Progenitor cell of endocrine pancreas (in vitro differentiated cells): ENCODE measurements at places on chromosomes 7 and 10. TPM values are rescaled to one million over a fixed set of nuclear protein-coding genes. Genes with fewer than 3 reads are reported as not detected.

- no peaks in the 10 kb centered on the region for H3K27me3 ChIP-seq
- DNase-seq: no peak
- H3K27ac ChIP-seq: no peak overlapping the region
- H3K4me3 ChIP-seq: no peak overlapping the region
- H3K36me3 ChIP-seq: no peaks in the 10 kb centered on the region
Observed at GRCh38 chr10:130761788-130762301, 549.7 kb downstream of the TCERG1L start.

DNA sequence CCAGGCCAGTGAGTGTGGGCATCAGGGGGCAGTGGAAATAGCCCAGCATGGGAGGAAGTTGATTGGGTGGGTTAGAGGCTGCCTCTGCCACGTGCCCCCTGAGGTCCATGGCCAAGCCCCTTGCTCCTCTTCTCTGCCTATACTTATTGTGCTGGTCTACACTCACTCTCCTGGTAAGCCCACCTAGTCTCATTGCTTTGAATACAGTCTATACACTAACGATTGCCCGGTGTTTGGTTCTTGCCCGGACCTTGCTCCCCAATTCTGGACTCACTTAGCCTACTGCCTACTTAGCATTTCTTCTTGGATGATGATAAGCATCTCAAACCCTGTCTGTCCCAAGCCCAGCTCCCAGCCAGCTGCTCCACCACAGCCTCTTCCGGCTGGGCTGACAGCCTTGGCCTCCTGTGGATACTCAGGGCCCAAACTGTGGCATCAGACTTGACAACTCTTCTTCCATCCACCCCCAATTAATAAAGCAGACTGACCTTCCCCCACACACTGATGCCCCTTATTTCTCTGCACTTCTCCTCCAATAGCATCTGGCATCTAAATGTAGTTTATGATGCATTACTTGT is 10.1 kb downstream of the LRRC18 start:
- H3K4me1 ChIP-seq: peaks cover 5% of the 10 kb centered on the region
- H3K27me3 ChIP-seq: peaks cover 3% of the 10 kb centered on the region
- no peak for DNase-seq
- no peaks in the 10 kb centered on the region for H3K36me3 ChIP-seq

GRCh38 chr10:116826803-116827202 is 22.5 kb upstream of the ENO4 start:
- H3K4me3 ChIP-seq: no peak overlapping the region
- peaks cover 5% of the 10 kb centered on the region for H3K27me3 ChIP-seq
- H3K27ac ChIP-seq: no peak overlapping the region
- H3K4me1 ChIP-seq: no peaks in the 10 kb centered on the region
- DNase-seq: no peak
- peaks cover 7% of the 10 kb centered on the region for H3K36me3 ChIP-seq

DNA sequence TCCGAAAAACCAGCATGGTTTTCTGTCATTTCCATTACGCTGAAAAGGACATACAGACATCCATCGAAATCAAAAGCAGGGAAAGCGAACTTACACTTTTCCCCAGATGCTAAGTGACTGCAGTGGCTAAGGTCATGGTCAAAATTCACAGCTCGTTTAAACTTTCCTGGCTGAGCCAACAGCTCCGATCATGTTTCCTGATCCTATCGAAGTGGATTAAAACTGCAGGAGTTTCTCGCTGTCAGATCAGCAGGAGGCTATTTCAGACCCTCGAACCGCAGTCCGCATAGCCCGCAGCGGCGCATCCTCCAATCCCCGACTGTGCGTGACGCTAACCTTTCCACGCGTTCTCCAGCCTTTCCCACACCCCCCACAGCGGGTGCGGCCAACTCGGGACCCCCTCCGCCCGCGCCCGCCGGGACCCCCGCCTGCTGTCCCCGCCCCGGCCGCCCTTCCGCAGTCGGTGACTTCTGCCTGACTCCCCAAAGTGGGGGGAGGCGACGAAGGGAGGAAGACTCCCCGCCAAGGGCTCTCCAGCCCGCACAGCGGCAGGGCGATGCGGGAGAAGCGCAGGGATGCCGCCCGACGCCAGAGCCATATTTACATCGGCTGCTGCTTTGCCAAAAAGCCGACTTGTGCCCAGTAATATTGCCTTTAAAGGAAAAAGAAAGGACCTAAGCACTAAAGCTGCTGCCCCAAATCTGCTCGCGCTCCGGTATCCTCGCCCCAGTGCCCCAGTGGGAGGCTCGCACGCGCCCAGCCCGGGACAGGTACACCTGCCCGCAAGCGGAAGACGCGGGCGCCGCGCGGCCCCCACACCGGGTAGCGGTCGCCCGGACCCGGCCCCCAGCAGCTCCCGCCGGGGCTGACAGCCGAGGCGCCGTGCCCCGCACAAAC is 1.2 kb downstream of the PIP4K2A start:
- peaks cover 23% of the 10 kb centered on the region for H3K27me3 ChIP-seq
- H3K36me3 ChIP-seq: peaks cover 1% of the 10 kb centered on the region
- H3K4me3 ChIP-seq: peak overlapping the region; percentile 79
- H3K4me1 ChIP-seq: peaks cover 8% of the 10 kb centered on the region
- peak overlapping the region; percentile 84 for H3K27ac ChIP-seq

DNA sequence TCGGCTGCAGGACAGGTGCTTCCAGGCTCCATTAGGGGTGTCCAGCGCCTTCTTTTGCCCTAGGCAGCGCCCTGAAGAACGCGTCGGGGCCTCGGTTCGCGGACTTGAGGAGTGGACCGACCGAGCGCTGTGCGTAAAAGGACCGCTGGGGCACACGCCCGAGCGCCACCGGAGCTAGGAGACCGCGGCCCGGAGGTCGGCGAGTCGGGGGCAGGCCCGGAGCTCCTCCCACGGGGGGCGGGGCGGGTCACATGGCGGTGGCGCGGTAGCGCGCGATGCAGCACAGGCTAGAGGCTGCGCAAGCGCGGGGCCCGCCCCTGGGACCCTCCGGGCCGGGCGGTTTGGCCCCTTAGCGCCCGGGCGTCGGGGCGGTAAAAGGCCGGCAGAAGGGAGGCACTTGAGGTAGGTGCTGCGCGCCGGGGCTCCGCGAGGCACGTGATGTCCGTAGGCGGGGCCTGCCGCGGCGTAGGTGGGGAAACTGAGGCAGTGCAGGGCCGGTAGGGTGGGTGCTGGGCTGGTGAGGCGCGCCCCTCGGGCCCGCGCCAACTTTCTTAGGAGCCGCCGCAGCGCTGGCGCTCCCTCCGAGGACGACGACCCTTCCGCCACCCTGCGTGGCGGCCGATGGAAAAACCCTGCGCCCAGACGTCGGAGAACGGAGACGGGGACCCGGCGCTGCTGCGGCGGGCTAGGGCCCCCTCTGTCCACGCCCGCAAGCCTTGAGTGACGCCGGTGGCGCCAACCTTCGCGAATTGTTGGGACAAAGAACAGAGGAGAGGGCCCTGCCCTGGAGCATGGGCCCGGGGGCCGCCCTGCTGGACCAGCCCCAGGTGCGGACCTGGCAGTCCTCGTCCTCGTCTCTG is at the start of gene PRXL2A:
Gene PRXL2A, plus strand, starts transcription at position 310 of the 860 bp plus-strand sequence. CDS start 11,917 bp downstream, outside the sequence.
- no peaks in the 10 kb centered on the region for H3K27me3 ChIP-seq
- H3K4me3 ChIP-seq: peak within 1 kb of the TSS; percentile 96
- DNase-seq: peak; percentile 90
- peaks cover 2% of the 10 kb centered on the region for H3K36me3 ChIP-seq

DNA sequence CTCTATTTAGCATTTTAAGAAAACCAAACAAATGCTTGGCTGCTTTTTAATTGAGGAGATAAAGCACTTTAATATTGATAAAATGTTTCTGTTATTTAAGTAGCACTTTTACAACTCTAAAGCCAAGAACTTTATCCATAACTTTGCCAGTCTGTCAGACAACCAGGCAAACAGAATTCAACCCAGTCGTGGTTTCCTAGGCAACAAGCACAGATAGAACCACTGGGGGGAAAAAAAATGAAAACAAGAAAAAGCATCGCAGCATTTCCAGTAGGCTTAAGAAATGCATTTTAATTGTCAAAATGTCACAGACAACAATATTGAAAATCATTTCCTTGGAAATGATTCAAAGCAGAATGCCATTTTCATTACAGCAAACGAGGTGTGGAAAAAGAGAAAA is 323.4 kb downstream of the PARD3 start:
- H3K27me3 ChIP-seq: no peaks in the 10 kb centered on the region
- peaks cover 2% of the 10 kb centered on the region for H3K36me3 ChIP-seq
- no peak overlapping the region for H3K4me3 ChIP-seq
- no peak overlapping the region for H3K27ac ChIP-seq
- DNase-seq: no peak

GRCh38 chr10:124211921-124212320 is 118.5 kb upstream of the CHST15 start:
- no peak for DNase-seq

DNA sequence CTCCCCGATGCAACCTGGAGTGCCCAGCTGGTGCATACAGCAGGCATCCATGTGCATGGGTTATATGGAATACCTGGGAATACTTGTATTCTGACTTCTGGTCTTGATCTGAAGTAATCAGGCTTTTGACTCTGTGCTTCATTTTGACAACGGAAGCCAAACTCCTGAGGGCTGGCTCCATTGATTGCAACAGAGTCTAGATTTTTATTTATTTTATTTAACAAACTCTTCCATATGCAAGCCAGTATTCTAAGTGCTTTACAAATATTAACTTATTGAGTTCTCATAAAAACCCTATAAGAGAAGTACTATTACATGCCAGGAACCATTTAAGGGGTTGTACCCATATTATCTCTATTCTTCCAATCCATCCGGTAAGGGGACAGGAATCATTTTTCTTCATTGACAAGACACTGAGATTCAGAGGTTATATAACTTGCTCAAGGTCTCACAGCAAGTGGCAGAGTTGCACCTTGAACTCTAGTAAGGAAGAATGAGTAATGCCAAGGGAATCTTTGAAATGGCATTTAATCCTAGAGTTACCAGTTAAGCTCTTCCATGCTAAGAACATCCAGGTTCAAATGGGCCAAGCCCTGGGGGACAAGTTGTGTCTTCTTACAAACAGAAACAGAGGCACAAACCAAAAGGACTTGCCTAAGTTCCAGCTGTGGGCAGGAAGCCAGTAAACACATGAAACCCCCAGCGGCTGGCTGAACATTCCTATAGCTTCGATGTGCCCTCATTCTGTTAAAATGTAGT is 241.0 kb downstream of the WDR11 start:
- H3K36me3 ChIP-seq: no peaks in the 10 kb centered on the region
- no peak overlapping the region for H3K4me3 ChIP-seq
- no peak for DNase-seq
- H3K27ac ChIP-seq: no peak overlapping the region
- no peaks in the 10 kb centered on the region for H3K27me3 ChIP-seq

DNA sequence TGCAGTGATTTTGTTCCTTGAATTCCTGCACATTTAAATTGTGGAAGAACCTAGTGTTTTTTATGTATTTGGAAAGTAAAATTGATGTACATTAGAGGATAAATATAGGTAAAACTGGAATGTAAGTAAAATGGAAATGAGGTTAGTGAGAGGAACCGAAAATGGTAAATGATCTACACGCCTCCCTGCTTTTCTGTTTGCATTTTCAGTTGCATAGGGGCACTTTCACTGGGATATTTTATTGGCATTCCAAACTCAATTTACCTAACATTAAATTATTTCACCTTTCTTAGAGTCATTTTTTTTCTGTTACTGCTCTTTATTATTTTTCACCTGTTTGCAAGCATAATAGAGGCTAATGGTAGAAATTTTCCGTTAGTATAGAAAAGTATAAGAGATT is 8.0 kb downstream of the CDK13 start:
- H3K27me3 ChIP-seq: no peaks in the 10 kb centered on the region
- no peak for DNase-seq
- H3K36me3 ChIP-seq: peaks cover 21% of the 10 kb centered on the region
- H3K4me3 ChIP-seq: no peak overlapping the region
- no peak overlapping the region for H3K27ac ChIP-seq

GRCh38 chr7:121456785-121457359 is 60.8 kb upstream of the FAM3C start:
- H3K36me3 ChIP-seq: no peaks in the 10 kb centered on the region
- no peaks in the 10 kb centered on the region for H3K27me3 ChIP-seq
- no peak for DNase-seq
- H3K4me1 ChIP-seq: no peaks in the 10 kb centered on the region
- H3K27ac ChIP-seq: no peak overlapping the region
- no peak overlapping the region for H3K4me3 ChIP-seq

- H3K27me3 ChIP-seq: no peaks in the 10 kb centered on the region
- no peaks in the 10 kb centered on the region for H3K36me3 ChIP-seq
- no peak for DNase-seq
- peaks cover 19% of the 10 kb centered on the region for H3K4me1 ChIP-seq
- no peak overlapping the region for H3K4me3 ChIP-seq
Observed at GRCh38 chr7:18693406-18693805, 197.9 kb downstream of the HDAC9 start.

DNA sequence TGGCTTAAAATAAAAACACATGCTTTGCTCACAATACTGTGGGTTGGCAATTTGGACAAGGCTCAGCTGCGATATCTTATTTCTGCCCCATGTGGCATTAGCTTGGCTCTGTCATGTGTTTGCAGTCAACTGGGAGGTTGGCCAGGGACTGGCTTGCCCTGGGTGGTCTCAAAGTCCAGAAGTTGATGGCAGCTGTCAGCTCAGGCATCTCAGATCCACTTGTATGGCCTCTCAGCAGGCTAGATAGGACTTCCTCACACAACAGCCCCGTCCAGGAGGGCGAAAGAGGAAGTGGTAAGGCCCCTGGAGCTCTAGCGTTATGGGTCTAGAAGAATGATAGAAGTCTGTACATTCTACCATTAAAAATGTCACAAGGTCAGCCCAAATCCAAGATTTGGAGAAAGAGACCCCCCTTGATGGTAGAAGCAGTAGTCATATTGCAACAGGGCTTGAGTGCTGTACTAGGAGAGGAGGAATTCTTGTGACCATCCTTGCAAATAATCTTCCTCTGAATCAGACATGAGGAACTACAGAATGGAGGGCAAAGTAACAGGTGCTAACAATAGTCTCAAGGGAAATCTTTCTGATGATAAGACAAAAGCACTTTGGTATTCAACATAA is 166.2 kb downstream of the FAM107B start:
- no peak overlapping the region for H3K27ac ChIP-seq
- H3K36me3 ChIP-seq: no peaks in the 10 kb centered on the region
- DNase-seq: no peak
- no peak overlapping the region for H3K4me3 ChIP-seq

- peaks cover 50% of the 10 kb centered on the region for H3K36me3 ChIP-seq
- no peak overlapping the region for H3K4me3 ChIP-seq
- peaks cover 12% of the 10 kb centered on the region for H3K4me1 ChIP-seq
- no peaks in the 10 kb centered on the region for H3K27me3 ChIP-seq
- H3K27ac ChIP-seq: peak overlapping the region; percentile 3
Observed at GRCh38 chr7:23333671-23334246, 34.6 kb downstream of the MALSU1 start.

GRCh38 chr10:102298899-102299298 is 53.6 kb downstream of the GBF1 start:
- H3K36me3 ChIP-seq: peaks cover 4% of the 10 kb centered on the region
- peaks cover 18% of the 10 kb centered on the region for H3K4me1 ChIP-seq
- H3K27me3 ChIP-seq: no peaks in the 10 kb centered on the region
- H3K27ac ChIP-seq: no peak overlapping the region

GRCh38 chr7:49432254-49432653 is 341.2 kb upstream of the VWC2 start:
- no peak overlapping the region for H3K4me3 ChIP-seq
- H3K36me3 ChIP-seq: no peaks in the 10 kb centered on the region
- peaks cover 20% of the 10 kb centered on the region for H3K4me1 ChIP-seq
- no peak for DNase-seq
- H3K27ac ChIP-seq: no peak overlapping the region

The FXYD4 gene
- total RNA-seq: not detected in 2 replicates

The PILRB gene
- total RNA-seq: 64.6 and 67.9 TPM in 2 replicates

The IFIT1B gene
- total RNA-seq: not detected in 2 replicates

The ABCC2 gene
- total RNA-seq: 0.75 and 0.89 TPM in 2 replicates

The MYPN gene
- total RNA-seq: 0.05 and 0.22 TPM in 2 replicates

The NAT16 gene
- not detected in 2 replicates for total RNA-seq

The PRRT4 gene
- 0.86 and 2.9 TPM in 2 replicates for total RNA-seq

The PHKG1 gene
- 0.27 and 1.2 TPM in 2 replicates for total RNA-seq

The BUB3 gene
- total RNA-seq: 92.3 and 93.2 TPM in 2 replicates
